ENCODE measurements at places on chromosomes 3 and 15. TPM values are rescaled to one million over a fixed set of nuclear protein-coding genes. Genes with fewer than 3 reads are reported as not detected.

DNA sequence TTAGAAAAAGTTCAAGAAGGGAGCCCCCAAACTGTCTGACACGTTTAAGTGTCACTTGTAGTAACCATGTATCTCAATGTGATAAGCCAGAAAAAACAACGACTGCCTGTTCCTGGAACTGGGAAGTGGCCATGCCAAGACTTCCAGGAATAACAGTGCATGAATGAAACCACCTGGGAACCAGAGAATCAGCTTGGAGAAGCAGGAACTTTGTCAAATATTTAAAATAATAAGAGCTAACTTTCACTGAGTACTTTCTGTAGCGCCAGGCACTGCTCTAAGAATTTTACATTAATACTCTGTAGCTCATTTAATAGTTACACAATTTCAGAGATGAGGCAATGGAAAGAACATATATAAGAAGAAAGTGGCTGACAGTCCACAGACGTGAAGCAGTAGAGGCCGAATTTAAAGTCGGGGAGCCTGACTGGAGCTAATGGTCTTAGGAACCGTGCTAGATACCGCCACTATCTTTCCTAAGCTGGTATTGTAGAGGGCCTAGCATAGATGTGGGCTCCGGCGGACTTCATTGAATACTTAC is 876 bp downstream of the PLSCR1 start:
- no peak for DNase-seq

The TMEM212 gene
- not detected for total RNA-seq

- no peak for DNase-seq
Measured at GRCh38 chr3:17740721-17741141, 1.7 kb downstream of the TBC1D5 start.

GRCh38 chr15:31254431-31255175 is 72.0 kb upstream of the KLF13 start:
- DNase-seq: no peak

- no peak for DNase-seq
Measured at GRCh38 chr15:28111543-28111942, 12.4 kb upstream of the OCA2 start.

DNA sequence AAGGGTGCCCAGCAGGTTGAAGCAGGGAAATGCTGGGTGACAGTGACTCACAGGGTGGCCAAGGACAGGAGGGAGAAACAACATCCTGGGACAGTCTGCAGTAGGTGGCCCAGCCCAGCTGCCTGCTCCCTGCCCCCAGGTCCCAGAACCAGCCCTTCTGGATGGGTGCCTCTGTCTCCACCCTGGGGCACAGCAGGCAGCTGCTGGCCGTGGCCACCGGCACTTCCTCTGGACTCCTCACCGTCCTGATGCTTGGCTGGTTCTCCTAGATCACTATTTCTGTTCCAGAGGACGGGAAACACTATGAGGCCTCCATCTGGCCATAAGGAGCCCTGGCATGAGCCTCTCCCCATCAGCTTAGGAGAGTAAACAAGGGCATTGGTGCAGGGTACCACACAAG is 258.9 kb downstream of the XXYLT1 start:
- DNase-seq: no peak

The PLSCR5 gene
- not detected for total RNA-seq

GRCh38 chr15:33284336-33284735 is 26.4 kb upstream of the RYR3 start:
- no peak for DNase-seq

DNA sequence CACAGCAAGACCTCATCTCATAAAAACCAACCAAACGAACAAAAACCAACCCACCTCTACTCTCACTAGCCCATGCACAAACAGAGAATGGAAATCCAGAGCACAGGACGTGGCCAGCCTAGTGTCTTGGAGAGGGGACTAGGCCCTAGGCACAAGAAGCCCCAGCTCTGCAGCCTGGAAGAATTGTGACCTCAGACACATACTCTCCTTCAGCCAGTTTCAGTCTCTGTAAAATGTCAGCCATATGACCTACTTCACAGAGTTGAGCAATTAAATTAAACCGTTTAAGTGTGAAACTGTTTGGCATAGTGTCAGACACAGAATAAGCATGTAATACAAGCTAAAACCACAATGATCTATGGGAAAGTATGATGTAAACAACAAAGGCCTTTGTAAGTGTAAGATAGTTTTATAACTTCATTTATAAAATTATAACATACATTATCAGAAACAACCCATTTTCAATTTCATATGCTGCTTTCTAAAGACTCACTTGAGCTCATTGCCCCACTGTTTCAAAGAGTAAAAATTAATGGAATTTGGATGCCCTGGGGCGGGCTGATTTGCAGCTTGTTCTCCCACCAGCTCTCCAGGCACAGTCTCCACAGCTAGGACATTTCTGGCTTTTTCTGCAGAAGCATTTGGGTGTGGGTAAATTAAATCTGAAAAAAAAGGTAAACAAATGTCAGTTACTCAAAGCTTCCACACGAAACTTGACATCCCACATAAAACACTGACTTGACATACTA is 32.9 kb downstream of the TBC1D2B start:
- no peak for DNase-seq

The SPTBN5 gene
- 0.32 TPM for total RNA-seq

The LYZL4 gene
- total RNA-seq: not detected

The PODXL2 gene
- 139 TPM for total RNA-seq

The TEX9 gene
- 6.1 TPM for total RNA-seq

The UBE2E2 gene
- 40.6 TPM for total RNA-seq

- no peak for DNase-seq
Measured at GRCh38 chr3:31039145-31039544, 144.7 kb upstream of the GADL1 start.

GRCh38 chr3:108208831-108209230 is 13.4 kb downstream of the IFT57 start:
- DNase-seq: no peak

- DNase-seq: no peak
Measured at GRCh38 chr3:4824926-4825325, 154.3 kb upstream of the BHLHE40 start.

GRCh38 chr3:63355809-63356208 is 77.7 kb downstream of the SYNPR start:
- no peak for DNase-seq

DNA sequence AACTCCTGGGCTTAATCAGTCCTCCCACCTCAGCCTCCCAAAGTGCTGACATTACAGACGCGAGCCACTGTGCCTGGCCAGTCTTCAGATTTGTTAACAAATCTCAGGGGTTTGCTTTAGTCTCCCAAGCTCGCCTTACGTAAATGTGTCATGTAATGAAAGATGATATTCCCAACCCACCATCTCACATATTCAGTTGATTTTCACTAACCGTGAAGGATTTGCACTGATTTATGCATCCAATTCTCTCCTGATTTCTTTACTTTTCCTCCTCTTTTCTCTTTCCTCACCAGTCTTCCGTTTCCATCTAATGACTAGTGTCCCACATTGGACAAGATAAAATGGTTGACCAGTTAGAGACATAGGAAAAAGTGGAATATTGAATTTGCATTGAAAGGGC is 72.6 kb downstream of the TCF12 start:
- DNase-seq: no peak

GRCh38 chr15:38061856-38062649 is 127.6 kb downstream of the TMCO5A start:
- DNase-seq: no peak

GRCh38 chr15:63848879-63849551 is 15.3 kb upstream of the HERC1 start:
- no peak for DNase-seq

The GP5 gene
- total RNA-seq: 0.15 TPM

The GAP43 gene
- total RNA-seq: 684 TPM

GRCh38 chr15:31435912-31436628 is 109.4 kb downstream of the KLF13 start:
- no peak for DNase-seq

The ERICH6 gene
- 0.69 TPM for total RNA-seq

GRCh38 chr3:188400494-188401243 is 246.7 kb downstream of the LPP start:
- no peak for DNase-seq

- DNase-seq: no peak
Measured at GRCh38 chr3:156413293-156413892, 141.5 kb downstream of the SSR3 start.

Data from glutamatergic neuron (in vitro differentiated cells).